ENCODE measurements at places on chromosomes 2 and 18.

DNA sequence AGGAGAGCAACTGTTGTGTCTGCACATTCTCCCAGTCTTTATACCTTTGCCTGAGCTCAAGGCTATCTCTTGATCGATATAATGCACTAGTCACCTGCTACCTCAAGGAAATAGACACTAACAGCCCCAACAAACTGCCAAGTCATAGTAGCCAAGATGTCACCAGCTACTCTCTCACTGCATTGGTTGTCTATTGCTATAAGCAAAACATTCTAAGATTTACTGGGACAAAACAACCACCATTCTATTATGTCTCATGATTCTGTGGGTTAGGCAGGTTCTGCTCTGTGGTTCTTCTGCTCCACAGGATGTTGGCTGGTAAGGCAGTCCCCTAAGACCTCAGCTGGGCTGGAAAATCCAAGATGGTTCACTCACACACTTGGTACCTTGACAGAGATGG, 28.5 kb upstream of the MLPH start:
- DNase-seq: no peak

DNA sequence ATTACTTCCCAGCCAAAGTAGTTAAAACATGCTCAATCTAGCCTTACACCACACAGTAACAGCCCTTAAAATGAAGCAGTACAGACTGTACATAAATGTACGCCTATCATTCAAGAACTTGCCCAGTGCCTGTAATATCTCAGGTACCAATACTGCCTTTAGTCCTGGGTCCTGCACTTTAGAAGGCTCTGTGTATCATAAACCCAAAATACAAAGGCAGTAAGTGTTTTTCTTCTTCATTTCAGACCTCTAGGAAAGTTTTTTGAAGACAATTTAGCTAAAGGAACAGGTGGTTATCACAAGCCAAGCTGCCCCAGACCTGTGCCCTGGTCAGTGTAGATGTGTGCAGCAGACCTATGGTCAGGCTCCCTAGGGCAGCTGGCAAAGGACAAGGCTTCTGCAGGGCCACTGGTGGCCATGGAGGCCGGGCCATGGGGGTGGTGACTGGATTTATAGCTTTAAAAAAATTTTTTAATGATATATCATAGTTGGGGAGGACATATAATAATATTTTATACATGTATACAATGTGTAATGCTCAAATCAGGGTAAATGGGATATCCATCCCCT, 18.8 kb downstream of the LPIN2 start:
- no peak for DNase-seq

- DNase-seq: no peak
Observed at GRCh38 chr2:156565066-156565710, 129.0 kb downstream of the GPD2 start.

DNA sequence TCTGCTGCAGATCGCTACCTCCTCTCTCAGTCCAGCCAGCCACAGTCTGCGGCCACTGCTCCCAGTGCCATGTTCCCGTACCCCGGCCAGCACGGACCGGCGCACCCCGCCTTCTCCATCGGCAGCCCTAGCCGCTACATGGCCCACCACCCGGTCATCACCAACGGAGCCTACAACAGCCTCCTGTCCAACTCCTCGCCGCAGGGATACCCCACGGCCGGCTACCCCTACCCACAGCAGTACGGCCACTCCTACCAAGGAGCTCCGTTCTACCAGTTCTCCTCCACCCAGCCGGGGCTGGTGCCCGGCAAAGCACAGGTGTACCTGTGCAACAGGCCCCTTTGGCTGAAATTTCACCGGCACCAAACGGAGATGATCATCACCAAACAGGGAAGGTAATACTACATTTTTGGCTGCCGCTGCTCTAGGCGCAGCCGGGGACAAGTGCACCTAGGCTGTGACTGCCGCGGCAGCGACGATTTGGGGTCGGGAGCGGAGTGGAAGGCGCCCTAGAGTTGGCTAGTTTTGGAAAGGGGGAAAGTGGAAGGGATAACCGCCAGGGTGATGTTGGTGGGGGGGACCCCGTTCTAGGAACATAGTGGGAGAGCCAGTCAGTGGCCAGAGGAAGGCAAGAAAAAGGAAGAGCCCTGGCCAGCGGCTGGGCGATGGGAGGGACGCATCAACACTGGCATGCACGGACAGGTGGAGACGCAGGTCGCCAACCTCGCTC, 776 bp downstream of the TBR1 start:
- DNase-seq: no peak

GRCh38 chr18:11494107-11494506, 115.3 kb upstream of the SLC35G4 start:
- DNase-seq: peak; percentile 81

- DNase-seq: no peak
Observed at GRCh38 chr18:33959609-33960008, 265.1 kb downstream of the NOL4 start.

DNA sequence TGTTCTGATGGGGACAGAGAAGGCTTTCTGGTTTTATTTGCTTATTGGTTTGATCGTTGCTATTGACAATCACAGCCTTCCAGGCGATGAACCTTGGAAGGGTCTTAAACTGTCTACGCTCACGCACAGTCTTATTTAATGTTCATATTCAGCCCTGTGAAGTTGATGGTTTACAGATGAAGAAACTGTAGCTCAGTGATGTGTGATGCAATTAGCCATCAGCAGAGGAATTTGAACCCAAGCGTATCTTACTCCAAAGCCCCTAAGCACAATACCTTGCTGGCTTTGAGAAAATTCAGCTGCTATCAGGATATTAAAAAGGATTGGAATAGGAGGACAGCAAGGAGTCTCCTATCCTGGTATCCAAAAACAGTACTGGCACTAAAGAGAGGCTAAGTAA, 98.3 kb upstream of the STPG4 start:
- DNase-seq: peak; percentile 34

DNA sequence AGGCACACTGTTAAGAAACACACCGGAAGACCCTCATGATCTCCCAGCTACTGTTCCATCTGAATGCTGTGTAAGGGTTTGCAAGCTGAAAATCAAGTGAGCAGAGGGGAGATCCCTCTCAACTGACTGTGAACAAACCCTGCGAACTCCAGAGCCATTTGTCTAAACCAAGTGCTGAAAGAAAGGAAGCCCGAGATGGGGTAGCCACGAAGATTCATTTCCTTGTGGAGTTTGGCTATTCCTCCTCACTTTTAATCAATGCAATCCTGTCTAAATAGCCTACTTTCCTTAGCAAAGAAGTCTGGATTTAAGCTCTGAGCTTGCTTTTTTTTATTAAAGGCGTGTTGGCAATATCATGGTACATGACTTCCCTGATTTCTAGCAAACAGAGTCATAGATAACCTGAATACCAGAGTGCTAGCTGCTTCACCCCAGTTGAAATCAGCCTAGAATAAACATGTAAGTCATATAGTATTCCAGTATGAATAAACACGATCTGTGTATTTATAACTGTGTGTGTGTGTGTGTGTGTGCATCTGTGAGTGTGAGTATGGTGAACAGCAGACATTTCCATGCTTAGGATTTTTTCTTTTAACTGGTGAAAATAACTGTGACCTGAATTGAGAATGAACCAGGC, 365.2 kb downstream of the ZNF521 start:
- DNase-seq: no peak

GRCh38 chr18:70036771-70037347, 89.2 kb upstream of the CD226 start:
- no peak for DNase-seq

- DNase-seq: peak; percentile 82
Observed at GRCh38 chr2:26033270-26033817, 540 bp upstream of the RAB10 start.

- DNase-seq: no peak
Observed at GRCh38 chr2:200575957-200576356, 9.9 kb upstream of the AOX1 start.

DNA sequence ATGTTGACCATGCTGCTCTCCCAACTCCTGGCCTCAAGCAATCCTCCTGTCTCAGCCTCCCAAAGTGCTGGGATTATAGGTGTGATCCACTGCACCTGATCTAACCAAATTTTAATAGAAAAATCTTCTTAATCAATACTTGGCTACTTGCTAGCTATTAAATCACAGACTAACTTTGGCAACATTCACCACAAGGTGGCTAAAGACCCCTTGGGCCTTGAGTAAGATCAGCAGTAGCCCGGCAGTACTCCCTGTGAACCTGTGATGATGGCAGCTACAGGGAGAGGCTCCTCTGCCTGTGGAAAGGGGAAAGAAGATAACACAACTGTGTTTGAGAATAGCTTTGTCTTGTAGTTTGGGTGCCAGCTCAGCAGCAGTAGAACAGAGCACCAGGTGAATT, 102.9 kb downstream of the SLC39A10 start:
- no peak for DNase-seq

GRCh38 chr18:25457126-25457525, 105.2 kb upstream of the ZNF521 start:
- no peak for DNase-seq

- no peak for DNase-seq
Observed at GRCh38 chr2:67412424-67412823, 15.3 kb downstream of the ETAA1 start.

DNA sequence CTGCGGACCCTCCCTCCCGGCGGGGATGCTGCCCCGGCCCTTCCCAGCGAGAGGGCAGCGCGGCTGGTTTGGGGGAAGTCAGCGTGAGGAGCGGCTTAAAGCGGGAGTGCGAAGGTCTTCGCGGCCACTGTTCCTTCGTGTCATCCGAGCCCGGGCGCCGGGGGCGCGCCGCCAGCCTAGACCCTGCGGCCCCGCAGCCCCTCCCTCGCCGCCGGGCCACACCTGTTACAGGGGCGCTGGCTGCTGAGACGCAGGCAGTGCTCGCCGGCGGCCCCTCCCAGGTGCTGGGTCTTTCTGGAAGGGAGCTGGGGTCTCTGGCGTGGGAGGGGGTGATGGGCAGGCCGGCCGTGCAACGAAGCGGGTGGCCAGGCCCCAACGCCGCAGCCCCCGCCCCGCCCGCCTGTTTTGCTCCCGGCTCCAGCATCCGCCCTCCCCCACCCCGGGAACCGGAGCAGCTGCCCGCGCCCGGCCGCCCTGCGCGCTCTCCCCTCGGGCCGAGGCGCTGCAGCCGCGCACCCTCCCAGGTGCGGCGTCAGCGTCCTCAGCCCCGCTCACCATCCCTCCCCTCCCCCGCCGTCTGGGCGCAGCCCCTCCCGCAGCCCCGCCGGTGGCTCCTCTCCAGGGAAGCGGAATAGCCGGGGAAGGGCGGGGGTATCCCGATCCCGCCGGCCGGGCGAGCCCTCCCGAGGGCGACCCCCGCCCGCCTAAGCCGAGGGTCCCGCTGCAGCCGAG, 727 bp downstream of the KIF1A start:
- no peak for DNase-seq

DNA sequence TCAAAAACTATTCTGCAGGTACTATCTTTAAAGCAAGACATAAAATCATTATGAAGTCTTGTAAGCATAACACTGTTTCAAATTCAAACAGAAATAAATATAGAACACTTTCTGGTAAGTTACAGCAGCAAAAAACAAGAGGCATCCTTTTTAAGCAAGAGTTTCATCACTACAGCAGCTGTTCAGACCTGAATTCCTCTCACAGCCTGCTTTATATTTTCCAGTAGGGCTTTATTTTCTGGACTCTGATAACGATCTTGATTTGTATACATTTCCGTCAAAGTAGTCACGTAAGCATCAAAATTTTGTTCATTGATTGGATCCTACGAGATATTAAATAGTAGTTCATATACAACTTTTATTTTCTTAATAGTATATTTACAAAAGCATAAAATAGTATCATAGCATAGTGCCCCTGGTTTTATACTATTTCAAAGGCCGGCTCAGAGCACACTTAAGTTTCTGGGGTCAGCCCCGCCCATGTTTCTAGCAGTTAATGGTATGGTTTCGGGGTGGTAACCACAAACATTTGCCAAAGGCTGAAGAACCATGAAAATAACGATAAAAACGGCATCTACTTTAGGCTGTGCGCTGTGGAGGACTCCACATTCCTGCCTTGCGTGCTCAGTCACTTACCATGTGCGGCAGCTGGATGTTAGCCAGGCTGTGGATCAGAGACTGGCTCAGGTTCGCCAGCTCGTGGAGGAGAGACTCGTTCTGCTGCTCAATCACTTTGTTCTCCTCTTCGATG, 47.5 kb upstream of the PXDN start:
- no peak for DNase-seq

DNA sequence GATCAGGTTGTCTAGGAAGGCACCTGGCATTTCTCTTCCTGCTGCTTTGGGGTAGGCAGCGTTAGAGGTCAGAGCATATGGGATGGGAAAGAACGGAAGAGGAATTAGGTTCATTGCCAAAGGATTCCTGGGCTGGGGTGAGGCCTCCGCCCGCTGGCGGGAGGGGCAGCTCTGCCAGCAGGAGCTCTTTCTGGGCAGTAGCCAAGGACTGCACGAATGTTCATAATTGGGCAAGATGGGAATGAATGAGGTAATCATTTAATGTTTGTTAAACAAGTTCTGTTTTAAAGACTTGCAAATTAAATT, 253.9 kb downstream of the AGAP1 start:
- DNase-seq: no peak

DNA sequence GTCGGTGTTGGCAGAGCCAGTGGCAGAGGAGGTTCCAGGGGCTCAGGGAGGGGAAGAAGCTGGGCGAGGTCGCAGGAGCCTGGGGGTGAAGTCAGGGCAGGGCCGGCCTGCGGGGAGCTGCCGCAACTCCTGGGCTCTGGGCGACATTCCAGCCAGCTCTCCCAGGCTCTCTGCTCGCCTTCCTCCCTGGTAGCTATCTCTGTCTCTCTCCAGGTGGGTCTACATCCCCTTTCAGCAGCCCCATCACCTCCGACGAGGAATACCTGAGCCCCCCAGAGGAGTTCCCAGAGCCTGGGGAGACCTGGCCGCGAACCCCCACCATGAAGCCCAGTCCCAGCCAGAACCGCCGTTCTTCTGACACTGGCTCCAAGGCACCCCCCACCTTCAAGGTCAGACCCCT, 27.0 kb downstream of the SPEG start:
- no peak for DNase-seq

- DNase-seq: no peak
Observed at GRCh38 chr2:169222665-169223064, 139.7 kb downstream of the LRP2 start.

DNA sequence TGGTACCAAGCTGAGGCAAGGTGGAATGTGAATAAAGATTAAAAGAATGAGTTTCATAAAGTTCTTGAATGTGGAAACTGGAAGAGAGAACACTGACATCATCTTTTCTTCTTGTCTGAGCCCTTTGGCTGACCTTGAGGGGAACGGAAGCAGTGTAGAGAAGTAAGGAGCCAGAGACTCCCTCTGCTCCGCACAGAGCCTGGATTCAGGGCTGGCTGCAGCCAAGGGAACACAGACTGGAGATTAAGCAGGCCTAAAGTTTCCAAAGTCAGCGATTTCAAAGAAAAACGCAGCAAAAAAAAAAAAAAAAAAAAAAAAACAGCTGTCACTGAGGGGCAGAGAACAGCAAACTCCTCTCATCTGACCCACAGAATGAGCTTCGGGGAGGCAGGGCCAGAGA, 19.3 kb upstream of the ALK start:
- no peak for DNase-seq

GRCh38 chr2:170217778-170218251, 39.9 kb downstream of the MYO3B start:
- DNase-seq: no peak

DNA sequence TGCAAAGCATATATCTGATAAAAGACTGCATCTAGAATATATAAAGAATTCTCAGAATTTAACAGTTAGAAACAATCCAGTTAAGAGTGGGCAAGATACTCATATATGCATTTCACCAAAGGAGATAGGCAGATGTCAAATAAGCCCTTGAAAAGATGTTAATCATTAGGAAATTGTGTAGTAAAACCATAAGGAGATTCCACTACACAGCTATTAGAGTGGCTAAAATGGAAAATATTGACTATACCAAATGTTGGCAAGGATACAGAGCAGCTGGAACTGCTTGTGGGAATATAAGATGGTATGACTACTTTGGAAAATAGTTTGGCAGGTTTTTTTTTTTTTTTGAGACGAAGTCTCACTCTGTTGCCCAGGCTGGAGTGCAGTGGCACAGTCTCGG, 59.5 kb downstream of the CAB39 start:
- DNase-seq: no peak

- no peak for DNase-seq
Observed at GRCh38 chr18:24536326-24536725, 75.9 kb downstream of the HRH4 start.

All from HepG2 (cell line).